ENCODE measurements at places on chromosomes 4 and X. TPM values are rescaled to one million over a fixed set of nuclear protein-coding genes. Genes with fewer than 3 reads are reported as not detected.
A peak's percentile ranks its signal among the peaks of the same experiment; 100 is the strongest.

DNA sequence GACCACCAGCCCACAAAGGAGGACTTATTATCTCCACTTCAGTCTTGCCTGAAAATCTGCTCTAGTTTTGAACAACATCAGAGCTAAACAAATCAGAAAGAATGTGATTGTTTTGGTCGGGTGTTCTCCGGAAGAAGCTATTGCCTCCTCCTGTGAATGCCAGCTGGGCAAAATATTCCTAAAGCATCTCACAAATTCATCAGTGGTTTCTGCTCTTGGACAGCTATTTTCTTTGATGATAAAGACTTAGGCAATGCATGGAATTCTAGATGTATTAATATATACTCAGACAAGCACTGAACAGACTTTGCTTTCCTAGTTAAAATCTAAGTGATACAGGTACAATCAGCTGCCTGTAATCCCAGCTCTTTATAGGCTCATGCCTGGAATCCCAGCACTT, 71.8 kb downstream of the ASMT start:
- H3K27ac ChIP-seq: no peak overlapping the region
- no peaks in the 10 kb centered on the region for H3K36me3 ChIP-seq
- H3K4me1 ChIP-seq: no peaks in the 10 kb centered on the region
- no peaks in the 10 kb centered on the region for H3K27me3 ChIP-seq
- no peak overlapping the region for H3K4me3 ChIP-seq
- no peak for DNase-seq

DNA sequence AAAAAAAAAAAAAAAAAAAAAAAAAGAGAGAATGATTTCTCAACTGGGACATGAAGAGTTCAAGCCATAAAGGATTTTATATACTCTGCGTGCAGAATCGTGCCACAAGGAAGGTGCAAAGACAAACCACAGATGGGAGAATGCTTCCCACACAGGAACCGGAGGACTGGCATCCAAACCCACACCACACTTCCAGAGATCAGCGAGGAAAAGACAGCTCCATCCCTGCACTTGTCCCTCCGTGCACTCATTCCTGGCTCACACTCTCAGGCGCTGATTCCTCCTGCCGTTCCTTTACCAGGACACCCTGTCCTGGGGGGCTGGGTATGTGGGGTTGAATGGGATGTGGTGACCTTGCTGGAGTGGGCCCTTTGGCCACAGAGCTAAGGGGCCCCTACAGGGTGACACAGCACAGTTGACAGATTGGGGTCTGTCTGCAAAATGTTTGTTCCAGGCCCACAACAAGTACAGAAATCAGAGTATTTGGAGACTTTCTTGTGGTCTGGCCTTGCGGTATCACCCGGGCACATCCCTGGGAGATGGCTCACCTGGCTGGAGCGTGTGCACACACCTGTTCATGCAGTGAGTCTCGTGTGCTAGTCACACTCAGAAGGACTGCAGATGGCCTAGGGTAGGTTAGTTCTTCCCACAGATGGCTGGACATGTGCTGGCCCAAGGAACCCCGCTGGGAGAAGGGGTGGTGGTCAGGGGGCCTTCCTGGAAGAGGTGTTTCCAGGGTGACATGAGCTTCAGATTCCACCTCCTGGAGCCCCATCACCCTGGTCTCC, 55.4 kb upstream of the GPR78 start:
- H3K36me3 ChIP-seq: no peaks in the 10 kb centered on the region
- no peak overlapping the region for H3K27ac ChIP-seq
- DNase-seq: no peak
- H3K27me3 ChIP-seq: no peaks in the 10 kb centered on the region

DNA sequence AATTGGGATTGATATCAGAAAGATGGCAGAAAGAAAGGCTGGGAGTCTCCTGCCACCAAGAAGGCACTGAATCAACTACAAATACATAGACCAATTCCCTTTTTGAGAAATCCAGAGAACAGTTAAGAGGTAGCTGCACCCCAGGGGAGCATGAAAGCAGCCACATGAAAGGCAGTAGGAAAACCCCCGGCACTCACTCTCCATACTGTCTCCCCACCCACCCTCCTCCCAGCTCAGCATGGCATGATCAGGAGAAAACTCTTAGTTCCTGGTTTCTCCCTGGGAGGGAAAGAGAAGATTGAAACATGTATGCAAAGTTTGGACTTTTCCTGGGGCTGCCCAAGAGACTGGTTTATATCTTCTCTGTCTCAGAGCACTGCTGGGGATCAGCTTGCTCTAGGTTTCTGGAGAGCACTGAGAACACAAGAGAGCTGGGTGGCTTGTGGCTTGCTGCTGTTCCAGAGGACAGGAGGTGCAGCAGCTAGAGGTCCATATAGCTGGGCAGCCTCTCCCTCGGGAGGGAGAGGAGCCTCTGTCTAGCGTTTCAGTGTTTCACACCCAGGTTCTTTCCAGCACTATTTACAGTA, 305.7 kb downstream of the PDGFC start:
- no peak for DNase-seq
- no peak overlapping the region for H3K27ac ChIP-seq
- no peak overlapping the region for H3K4me3 ChIP-seq
- H3K36me3 ChIP-seq: no peaks in the 10 kb centered on the region
- H3K27me3 ChIP-seq: no peaks in the 10 kb centered on the region

DNA sequence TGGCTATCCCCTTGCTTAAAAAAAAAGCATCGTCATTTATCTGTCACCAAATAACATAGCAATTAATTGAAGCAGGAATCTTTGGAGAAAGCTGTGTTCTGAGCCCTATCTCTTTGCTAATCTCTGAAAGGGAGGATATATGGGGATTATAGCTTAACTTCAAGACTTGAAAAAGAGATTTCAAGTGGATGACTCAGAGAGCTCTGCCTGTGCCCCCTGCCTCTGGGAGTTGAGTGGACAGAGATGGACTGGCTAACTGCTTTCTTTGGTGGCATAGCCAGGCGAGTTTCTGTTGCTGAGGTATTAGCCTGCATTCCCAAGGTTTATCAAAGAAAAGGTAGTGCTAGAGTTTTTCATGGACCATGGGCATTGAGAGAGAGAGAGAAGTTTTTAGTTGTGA, 91.6 kb downstream of the DDIT4L start:
- H3K4me1 ChIP-seq: no peaks in the 10 kb centered on the region
- H3K36me3 ChIP-seq: no peaks in the 10 kb centered on the region
- no peak for DNase-seq
- no peak overlapping the region for H3K27ac ChIP-seq
- no peak overlapping the region for H3K4me3 ChIP-seq
- no peaks in the 10 kb centered on the region for H3K27me3 ChIP-seq

GRCh38 chr4:166324321-166324720, 451.3 kb downstream of the TLL1 start:
- no peaks in the 10 kb centered on the region for H3K27me3 ChIP-seq
- peak; percentile 49 for DNase-seq
- H3K27ac ChIP-seq: no peak overlapping the region
- H3K4me1 ChIP-seq: no peaks in the 10 kb centered on the region
- no peak overlapping the region for H3K4me3 ChIP-seq

- no peak for DNase-seq
- H3K36me3 ChIP-seq: no peaks in the 10 kb centered on the region
- H3K27me3 ChIP-seq: no peaks in the 10 kb centered on the region
- no peak overlapping the region for H3K4me3 ChIP-seq
These were observed 168.4 kb upstream of the WDR1 start for GRCh38 chr4:10285028-10285427.

- no peaks in the 10 kb centered on the region for H3K4me1 ChIP-seq
- no peak for DNase-seq
- H3K27me3 ChIP-seq: no peaks in the 10 kb centered on the region
- no peak overlapping the region for H3K4me3 ChIP-seq
- no peaks in the 10 kb centered on the region for H3K36me3 ChIP-seq
- no peak overlapping the region for H3K27ac ChIP-seq
These were observed 368.8 kb downstream of the GASK1B start for GRCh38 chr4:157803845-157804521.

DNA sequence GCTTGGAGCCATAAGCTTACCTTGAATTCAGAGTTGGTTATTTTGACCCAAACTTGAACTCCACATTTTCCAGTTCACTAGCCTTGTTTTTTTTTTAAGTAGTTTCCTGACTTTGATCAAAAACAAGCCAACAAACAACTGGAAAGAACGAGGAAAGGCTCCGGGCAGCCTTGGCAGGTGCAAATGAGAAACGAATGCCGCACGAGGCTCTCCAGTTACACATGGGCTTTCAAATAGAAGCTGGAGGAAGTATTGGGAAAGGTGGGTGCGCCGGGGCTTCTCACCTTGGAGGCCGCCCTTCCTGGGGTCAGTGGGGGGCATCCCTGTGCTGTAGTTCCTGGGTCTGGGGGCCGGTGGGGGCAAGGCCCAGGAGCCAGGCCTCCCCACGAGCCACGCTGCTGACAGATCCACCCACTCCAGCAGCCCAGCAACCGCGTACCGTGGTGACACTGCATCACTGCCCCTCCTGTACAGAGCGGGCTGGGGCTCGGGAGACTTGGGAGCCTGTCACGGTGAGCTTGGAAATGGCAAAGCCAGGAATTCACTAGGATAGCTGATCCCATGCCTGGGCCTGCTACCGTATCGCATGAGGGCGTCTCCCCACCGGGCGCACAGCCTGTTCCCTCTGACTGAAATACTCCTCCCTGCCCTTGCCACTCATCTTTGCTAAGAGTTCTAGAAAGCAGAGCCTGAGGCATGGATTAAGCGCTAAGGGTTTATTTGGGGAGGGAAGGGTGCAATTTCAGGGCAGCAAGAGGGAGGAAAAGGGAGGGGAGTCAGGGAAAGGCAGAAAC, 50.9 kb upstream of the ADRA2C start:
- no peak overlapping the region for H3K27ac ChIP-seq
- H3K36me3 ChIP-seq: no peaks in the 10 kb centered on the region
- no peak for DNase-seq
- H3K27me3 ChIP-seq: no peaks in the 10 kb centered on the region

DNA sequence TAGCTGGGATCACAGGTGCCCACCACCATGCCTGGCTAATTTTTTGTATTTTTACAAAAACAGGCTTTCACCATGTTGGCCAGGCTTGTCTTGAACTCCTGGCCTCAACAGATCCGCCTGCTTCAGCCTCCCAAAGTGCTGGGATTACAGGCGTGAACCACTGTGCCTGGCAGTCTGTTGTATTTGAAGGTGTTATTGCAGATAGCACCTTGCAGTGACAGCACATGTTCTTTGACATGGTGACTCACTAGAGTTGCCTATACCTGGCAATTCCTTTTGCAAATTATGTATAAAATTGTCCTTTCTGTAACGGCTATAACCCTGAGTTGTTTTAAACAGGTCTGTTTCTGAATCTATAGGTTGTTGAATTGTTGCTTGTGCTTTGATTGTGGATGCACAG, 7.9 kb downstream of the OGT start:
- H3K27ac ChIP-seq: no peak overlapping the region
- H3K4me1 ChIP-seq: no peaks in the 10 kb centered on the region
- H3K27me3 ChIP-seq: no peaks in the 10 kb centered on the region
- no peak for DNase-seq
- H3K36me3 ChIP-seq: no peaks in the 10 kb centered on the region

- DNase-seq: no peak
- H3K4me1 ChIP-seq: no peaks in the 10 kb centered on the region
- no peaks in the 10 kb centered on the region for H3K27me3 ChIP-seq
- no peaks in the 10 kb centered on the region for H3K36me3 ChIP-seq
These were observed 119.9 kb downstream of the ASMT start for GRCh38 chrX:1734806-1735205.

ZBTB33 gene
- total RNA-seq: 11.3 TPM

TENM3 gene
- total RNA-seq: 0.32 TPM

GRCh38 chrX:30613721-30614120, 36.2 kb upstream of the TASL start:
- no peaks in the 10 kb centered on the region for H3K36me3 ChIP-seq
- no peaks in the 10 kb centered on the region for H3K4me1 ChIP-seq
- H3K27me3 ChIP-seq: no peaks in the 10 kb centered on the region
- no peak overlapping the region for H3K27ac ChIP-seq

IL3RA gene
- 6.7 TPM for total RNA-seq

BTK gene
- total RNA-seq: 1.9 TPM

DNA sequence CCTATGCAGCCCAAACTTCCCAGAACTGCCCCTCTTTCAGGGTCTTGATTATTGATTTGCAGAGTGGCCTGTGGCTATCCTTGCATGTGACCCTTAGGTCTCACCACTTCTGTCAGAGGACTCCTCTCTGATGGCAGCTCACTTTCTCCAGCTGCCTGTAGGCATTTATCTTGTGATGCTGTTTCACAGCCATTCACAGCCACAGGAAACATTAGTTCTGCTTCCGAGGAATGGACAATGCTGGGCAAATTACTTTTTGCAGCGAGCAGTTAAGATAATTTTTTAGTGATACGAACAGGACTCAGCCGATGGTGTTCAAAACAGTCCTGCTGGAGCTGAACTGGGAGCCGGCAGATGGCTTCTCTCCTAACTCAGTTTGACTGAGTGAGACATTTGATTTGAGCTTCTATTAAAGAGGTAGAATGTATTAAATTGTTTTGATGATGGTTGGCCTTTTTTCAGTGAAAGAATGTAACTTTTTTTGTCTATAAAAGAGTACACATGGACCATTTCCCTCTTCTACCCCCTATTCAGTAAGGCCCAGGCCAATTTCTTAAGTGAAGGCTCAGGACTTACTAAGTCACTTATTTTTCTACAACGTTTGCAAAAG, 58.4 kb upstream of the TMEM150C start:
- H3K27me3 ChIP-seq: no peaks in the 10 kb centered on the region
- no peaks in the 10 kb centered on the region for H3K4me1 ChIP-seq
- no peak overlapping the region for H3K4me3 ChIP-seq
- no peak for DNase-seq
- H3K27ac ChIP-seq: no peak overlapping the region

Data from colonic mucosa (tissue), 4 donors.